ENCODE measurements at places on chromosomes 3 and 15.
A peak's percentile ranks its signal among the peaks of the same experiment; 100 is the strongest.

- no peak for DNase-seq
These were observed 97.9 kb upstream of the C3orf80 start for GRCh38 chr3:160127308-160127707.

DNA sequence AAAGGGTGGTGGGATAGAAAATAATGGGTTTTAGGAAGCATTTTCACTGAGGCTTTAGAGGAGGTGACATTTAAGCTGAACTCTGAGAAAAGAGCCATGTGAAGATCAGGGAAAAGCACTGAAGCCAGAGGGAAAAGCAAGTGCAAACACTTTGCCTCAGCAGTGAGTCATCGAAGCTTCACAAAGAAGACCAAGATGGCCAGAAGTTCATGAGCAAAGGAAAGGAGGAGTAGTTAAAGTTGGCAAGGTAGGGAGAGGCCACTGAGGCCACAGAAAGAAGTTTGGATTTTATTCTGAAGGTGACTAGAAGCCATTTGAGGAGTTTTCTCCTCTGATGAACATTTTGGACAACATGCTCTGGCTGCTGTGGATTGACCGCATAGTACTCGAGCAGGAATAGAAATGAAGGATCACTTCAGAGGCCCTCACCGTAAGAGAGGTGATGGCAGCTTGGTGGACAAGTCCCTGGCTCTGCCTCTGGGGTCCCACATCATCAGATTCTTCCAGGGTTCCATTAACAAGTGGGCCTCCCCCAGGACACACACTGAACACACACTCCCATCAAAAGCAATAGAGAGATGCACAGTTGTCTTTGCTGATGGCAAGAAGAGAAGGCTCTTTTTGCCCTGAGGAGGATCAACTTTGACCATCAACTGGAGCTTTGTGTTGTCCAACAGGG is 75.5 kb downstream of the TOP2B start:
- no peak for DNase-seq

DNA sequence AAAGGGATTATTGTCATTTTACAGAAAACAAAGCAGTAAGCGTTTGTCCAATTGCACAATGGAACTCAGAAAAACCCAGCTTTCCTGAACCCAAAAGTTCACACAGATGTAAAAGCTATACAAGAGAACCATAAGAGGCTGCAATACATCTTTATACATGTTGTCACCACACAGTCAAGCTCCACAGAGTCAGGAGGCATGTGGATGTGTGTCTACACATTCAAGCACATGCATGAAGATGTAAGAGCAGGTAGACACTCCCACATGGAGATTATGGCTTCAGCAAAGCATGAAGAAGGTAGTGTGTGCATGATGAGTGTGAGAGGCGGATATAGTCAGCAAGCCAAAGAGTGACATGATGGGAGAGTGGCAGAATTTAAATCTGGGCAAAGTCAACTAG is 124.7 kb upstream of the THBS1 start:
- DNase-seq: peak; percentile 71

- DNase-seq: no peak
These were observed 9.7 kb upstream of the MEIS2 start for GRCh38 chr15:37109872-37110572.

DNA sequence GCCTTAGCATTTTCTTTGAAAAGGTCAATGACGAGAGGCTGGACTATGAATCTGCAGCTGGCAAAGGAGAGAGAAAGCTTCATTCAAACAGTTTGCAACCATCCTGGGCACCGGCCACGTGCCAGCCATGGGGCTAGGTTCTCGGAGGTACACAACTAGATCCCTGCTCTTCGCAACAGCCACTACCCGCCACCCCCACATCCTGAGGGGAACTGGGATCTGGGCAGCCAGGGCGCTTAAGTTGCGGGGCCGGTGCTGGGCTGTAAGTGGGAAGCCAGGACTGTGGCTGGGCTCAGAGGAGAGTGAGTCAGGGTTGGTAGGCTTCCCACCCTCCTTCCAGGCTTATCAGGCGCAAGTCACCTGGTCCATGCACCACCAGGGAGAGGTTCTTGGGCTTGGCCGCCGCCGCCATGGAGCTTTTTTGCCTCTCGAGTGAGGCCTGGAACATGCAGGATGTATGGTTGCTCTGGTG is 95.0 kb upstream of the TERB2 start:
- no peak for DNase-seq

DNA sequence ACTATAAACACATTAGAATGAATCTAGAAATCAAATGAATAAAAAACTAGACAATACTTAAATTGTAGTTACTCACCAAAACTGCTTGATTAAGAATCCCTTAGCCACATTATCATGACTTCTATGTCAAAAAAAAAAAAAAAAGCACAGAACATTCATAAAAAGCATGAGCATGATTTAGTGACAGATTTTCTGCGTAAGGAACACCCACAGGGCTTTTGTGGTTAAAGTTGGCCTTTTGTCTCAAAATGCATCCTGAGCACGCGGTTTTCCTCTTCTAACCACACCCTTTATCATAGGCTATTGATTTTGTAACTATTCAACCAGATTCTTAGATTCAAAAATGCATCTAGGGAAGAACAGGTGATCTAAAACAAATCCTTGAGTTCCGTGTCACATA is 334.0 kb upstream of the NR2F2 start:
- DNase-seq: no peak

Data from skin of body (tissue), 3 donors.